Activated T-helper 1 cell treated with anti-CD3 and anti-CD28 coated beads, Interleukin-2, amount 50 U/mL, for 16 hours (primary cell): ENCODE measurements at places on chromosomes 5 and 9.

DNA sequence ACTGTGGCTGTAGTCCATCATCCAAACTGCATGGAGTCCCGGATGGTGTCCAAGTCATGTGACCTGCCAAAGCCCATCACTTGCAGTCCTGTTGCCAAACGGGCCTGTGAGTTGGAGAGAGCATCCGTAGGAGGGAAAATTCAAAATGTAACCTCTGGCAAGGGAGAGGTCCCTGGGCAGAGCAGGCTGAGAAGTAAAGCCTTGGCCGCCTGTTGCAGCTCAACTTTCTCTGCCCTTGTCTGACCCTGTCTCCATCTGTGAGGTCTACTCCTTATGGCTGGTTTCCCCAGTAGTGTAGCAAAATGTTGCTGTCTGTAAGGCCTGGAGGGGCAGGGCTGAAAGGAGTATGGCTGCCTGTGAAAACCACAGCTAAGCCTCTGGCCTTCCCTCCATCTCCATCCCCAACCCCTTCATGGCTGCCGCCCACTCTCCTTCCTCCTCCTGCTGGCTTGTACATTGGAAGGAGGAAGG is 163.5 kb downstream of the SEMA6A start:
- no peak for DNase-seq

DNA sequence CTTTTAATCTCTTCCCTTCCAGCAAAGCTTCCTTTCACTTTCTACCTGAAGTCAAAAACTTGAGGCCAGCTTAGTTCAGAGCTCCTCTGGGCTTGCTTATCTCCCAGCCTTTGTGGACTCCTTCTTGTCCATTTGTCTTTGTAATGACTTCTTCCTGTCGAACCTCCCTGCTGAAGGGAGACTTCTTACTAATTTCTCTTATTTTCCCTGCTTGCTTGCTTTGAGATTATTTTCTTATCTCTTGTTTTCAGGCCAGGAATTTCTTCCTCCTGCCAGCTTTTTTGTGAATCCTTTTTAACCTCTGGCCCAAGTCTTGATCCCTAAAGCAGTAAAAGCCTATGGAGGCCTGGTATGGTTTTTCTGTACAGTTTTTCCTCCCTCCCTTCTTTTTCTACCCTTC is 46.8 kb upstream of the DHFR start:
- no peak for DNase-seq

GRCh38 chr5:39604491-39604890 is 179.7 kb upstream of the DAB2 start:
- no peak for DNase-seq

- DNase-seq, result no peak
Observed at GRCh38 chr5:176151281-176151680, 86.9 kb upstream of the SIMC1 start.

GRCh38 chr9:14756291-14756690 is 33.8 kb upstream of the CER1 start:
- DNase-seq, result no peak

GRCh38 chr5:134124289-134125038 is 10.0 kb downstream of the TCF7 start:
- no peak for DNase-seq

DNA sequence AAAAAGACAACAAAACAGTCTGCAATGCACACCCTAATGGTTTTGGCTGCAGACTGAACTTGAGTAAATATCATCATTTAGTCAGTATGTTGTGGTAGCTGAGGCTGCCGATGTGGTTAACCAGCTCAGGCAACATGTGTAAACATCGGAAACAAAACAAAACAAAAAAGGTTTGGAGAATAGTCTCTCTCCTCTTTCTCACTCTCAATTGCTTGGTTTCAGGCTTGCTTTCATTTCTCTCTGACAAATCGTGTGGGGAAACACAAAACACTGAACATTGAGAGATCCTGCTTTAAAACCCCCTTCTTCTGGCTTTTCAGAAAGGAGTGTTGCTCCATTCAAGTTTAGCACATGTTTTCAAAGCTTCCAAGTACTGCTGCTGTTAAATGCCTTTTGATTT is 453.3 kb downstream of the BNC2 start:
- no peak for DNase-seq

GRCh38 chr5:64939772-64940510 is 171.2 kb downstream of the CWC27 start:
- DNase-seq, result no peak

- no peak for DNase-seq
Observed at GRCh38 chr9:37215830-37216229, 95.5 kb downstream of the ZCCHC7 start.

DNA sequence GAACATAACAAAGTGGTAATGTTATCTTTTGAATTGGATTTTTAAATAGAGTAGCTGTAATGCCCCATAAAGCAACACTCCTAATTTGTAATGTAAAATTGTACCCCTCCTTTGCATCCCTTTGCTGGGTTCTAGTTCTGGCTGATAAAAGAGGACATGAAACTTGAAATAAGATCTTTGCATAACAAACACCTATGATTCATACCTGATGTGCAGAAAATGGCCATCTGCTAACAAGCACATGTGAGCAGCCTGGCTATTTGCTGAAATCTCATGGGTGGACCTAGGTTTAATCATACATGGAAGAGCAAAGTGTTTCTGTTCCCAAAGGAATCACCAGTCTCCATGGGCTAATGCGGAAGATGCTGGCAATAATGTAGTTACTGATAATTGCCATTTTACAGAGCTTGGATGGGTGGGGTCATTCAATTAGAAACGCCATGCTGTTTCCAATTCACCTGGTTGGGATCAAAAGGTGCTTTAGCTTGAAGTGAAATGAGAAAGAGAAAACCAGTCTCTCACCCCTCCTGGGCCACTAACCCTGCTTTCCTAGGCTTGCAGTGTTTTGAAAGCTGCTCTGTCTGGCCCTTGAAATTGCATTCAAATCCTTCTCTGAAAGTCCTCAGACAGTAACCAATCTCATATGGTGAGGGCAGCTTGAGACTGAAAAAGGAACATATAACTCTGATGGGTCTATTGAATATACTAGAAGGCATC is 585.1 kb downstream of the TLE4 start:
- no peak for DNase-seq

- DNase-seq, result no peak
Observed at GRCh38 chr5:176658817-176659511, 11.7 kb downstream of the TSPAN17 start.

GRCh38 chr5:179733772-179734126 is 1.1 kb downstream of the MAML1 start:
- DNase-seq, result no peak

DNA sequence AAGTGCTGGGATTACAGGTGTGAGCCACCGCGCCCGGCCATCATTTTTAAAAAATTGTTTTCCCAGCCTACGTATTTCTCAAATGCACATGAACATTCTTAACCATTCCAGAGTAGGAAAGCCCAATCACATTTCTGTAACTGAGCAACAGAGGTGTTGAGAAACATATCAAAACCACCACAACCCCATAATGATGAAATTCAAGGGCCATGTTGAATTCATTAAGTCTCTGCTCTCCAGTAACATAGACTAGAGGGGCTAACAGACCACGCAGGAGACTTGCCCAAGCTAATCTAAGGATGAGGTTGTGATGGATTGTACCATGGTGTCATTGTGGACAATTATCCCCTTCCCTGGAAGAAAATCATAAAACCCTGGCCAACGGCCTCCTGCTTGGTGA is 52.9 kb downstream of the MYO10 start:
- no peak for DNase-seq

- DNase-seq, result no peak
Observed at GRCh38 chr9:8062459-8062858, 262.9 kb upstream of the DMAC1 start.

GRCh38 chr5:119070578-119070827 is 384 bp upstream of the DMXL1 start:
- DNase-seq, result no peak

- DNase-seq, result no peak
Observed at GRCh38 chr5:66207800-66208561, 63.9 kb downstream of the SREK1 start.

GRCh38 chr5:143402017-143402552 is 1.4 kb downstream of the NR3C1 start:
- no peak for DNase-seq

DNA sequence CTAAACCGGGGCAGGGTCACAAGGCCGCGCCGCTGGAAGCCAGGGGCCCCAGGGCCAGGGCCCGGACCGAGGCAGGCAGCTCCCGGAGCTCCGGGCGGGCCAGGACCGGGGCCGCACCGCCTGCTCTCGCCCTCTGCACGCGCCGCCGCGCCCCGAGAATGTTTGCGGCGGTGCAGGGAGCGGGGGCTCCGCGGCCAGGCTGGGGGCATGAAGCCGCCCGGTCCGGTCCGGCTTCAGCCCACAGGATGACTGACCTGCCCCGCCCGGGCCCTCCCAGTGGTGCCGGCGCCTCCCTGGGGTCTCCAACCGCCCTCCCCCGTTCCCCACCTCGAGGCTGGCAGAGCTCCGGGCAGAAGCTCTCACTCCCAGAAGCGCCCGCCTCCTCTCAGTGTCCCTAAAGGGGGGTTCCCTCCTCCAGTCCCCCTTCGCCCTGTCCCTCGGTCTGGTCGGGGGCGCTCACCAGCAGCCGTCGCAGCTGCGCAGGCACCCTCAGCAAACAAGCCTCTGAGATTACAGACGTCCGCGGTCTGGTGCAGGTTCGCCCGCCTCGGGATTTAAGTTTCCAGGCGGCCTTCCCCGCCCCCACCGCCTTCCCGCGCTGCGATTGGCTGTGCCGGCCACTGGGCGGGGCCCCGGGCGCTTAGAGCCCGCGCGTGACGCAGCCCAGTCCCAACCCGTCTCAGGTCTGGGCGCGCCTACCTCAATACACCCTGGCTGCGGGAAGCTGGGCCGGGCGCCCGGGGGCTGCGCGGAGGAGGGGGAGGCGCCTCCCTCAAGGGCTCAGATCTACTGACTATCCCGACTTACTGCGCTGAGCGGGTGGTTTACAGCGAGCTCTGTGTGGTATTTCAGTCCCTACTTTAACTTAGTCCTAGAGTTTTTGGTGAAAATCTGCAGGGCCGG is at the start of gene CTSV:
Gene CTSV, minus strand, starts transcription at position 532 of the 903 bp plus-strand sequence. CDS start 1,099 bp downstream, outside the sequence.
- DNase-seq, result peak; percentile 57

- no peak for DNase-seq
Observed at GRCh38 chr5:95973793-95974325, 12.2 kb upstream of the ELL2 start.

DNA sequence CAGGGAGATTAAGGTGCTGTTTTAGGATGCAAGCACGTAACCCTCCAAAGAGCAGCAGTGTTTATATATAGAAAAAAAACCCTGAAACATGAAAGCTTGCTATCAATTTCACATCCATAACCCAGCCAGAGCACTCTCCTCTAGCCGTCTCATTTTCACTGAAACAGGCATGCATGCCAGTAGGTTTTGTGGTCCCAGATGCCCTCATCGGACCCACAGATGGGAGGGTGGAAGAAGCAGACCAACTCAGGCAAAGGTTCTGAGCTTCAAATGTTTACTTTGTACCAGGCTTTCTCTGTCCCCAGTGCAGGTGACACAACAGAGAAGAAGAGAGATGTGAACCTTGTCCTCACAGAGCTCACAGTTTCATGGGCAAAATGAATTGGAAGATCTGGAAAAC is 127.4 kb upstream of the ATP10B start:
- no peak for DNase-seq

- no peak for DNase-seq
Observed at GRCh38 chr9:110971705-110972104, 66.6 kb downstream of the LPAR1 start.
